AG08395 (cell line): ENCODE measurements at places on chromosomes 5 and 9.

- DNase-seq = peak; percentile 79
These were observed 66.4 kb upstream of the PLPP1 start for GRCh38 chr5:55601204-55601618.

- DNase-seq = no peak
These were observed 12.5 kb upstream of the SHB start for GRCh38 chr9:38081356-38082108.

- DNase-seq = no peak
These were observed 79.6 kb downstream of the NTNG2 start for GRCh38 chr9:132241483-132241839.

- DNase-seq = no peak
These were observed 160.9 kb downstream of the CETN3 start for GRCh38 chr5:90248640-90249039.

DNA sequence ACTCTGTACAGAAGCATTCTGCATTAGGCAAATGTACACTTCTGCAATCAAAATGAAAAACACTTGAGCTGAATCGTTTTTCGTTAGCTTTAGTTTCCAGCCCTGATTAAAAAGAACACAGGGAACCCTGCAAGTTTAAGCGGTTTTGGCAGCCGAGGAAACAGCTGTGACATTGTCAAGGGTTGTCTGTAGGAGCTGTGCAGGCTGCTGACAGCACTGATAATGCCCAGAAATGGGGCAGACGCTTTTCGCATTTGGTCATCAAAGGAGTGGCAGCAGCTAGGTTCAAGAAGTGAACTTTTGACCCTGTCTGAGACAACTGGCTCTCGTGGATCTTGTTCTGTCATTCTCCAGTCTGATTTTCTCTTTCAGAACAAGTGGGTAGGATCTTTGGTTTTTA is 165.6 kb upstream of the CCDC152 start:
- no peak for DNase-seq

DNA sequence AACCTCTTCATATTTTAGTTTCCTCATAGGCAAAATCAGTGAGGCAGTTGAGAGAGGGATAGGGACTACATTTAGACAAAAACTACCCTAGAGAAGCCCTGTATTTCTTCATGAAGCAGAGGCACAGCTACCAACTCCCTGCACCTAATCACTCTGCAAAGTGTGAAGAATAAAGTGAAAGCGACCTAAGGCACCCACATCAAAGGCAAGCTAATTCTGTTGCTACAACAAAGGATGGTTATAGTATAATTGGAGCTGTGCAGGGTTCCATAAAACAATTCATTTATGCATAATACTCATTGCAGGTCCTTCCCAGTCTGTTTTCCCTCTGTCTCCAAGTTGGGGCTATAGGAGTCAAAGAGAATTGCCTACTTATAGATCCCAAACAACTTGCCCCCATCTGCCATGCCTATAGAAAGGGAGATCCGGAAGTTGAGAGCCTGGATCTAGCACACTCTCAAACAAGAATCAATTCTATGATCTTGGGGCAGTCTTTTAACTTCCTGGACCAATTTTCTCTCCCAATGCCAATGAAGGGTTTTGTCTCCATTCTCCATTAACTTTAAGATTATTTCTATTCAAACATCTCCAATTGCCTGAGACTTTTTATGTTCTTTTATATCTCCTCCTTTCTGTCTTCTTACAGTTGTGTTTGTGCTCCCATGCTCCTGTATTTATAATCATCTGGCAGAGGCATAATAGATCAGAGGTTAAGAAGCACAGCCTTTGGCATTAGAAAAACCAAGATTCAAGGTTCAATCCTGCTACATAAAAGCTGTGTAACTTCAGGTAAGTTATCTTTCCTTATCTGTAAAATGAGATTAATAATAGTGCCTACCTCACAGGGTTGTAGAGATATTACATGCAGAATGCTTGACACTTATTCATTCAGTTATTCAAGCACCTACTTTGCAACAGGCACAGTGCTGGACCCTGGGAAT is 56.0 kb upstream of the PTGER4 start:
- DNase-seq = no peak

DNA sequence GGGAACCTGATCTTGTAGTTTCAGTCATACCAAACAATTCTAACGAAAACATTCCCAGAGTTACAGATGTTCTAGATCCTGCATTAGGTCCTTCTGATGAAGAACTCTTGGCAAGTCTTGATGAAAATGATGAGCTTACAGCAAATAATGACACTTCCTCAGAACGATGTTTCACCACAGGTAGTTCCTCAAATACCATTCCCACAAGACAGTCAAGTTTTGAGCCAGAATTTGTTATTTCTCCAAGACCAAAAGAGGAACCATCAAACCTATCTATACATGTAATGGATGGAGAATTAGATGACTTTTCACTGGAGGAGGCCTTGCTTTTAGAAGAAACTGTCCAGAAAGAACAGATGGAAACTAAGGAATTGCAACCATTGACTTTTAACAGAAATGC is 21.0 kb downstream of the RMI1 start:
- no peak for DNase-seq

DNA sequence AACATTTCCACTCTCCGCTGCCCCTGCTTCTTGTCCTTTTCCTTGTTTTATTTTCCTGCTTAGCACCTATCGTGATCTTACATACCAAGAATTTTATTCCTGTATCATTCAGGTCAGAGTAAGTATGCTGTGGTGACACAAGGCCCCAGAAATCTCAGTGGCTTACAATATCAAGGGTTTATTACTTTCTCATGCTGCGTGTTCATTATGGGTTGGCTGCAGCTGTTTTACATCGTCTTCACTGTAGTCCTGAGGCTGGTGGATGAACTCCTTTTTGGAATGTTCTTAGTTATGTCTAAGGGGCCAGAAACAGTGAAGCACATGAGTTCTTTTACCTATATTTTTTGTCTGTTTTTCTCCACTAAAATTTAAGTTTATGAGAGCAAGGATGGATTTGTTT is 51.2 kb downstream of the FCHO2 start:
- no peak for DNase-seq

DNA sequence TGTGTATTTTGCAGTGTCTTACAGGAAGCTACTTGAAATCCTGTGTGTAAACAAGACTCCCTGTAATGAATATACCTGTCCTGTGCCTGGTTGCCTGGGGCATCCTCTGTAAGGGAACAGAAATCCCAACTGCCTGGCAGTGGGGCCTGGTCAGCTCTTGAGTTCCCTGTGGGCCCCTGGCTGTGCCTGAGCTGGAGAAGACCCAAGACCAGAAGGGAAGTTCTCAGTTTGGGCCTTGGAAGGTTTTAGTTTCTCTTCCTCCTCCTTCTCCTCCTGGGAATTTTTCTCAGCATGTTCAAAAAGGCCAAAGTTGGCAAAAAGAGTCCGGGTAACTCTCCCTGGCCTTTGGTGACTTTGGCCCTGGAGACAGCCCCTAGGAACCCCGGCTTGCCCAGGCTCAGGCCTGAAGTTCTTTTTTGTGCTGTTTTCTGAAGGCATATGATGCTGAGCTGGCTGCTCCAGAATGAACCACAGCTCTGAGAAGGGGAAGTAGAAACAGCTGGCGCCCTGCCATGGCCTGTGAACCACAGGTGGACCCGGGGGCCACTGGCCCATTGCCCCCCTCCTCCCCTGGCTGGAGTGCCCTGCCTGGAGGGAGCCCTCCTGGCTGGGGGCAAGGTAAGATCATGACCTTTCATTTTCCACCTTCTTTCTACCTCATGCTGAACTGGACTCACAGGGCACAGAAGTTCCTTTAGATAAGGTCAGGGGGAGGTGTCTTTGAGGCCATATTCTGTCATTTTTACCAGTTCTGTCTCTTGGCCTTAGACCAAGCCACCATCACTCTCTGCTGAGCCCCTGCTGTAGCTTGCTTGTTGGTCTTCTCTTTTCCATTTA is 5.8 kb downstream of the TMEM268 start:
- DNase-seq = no peak

DNA sequence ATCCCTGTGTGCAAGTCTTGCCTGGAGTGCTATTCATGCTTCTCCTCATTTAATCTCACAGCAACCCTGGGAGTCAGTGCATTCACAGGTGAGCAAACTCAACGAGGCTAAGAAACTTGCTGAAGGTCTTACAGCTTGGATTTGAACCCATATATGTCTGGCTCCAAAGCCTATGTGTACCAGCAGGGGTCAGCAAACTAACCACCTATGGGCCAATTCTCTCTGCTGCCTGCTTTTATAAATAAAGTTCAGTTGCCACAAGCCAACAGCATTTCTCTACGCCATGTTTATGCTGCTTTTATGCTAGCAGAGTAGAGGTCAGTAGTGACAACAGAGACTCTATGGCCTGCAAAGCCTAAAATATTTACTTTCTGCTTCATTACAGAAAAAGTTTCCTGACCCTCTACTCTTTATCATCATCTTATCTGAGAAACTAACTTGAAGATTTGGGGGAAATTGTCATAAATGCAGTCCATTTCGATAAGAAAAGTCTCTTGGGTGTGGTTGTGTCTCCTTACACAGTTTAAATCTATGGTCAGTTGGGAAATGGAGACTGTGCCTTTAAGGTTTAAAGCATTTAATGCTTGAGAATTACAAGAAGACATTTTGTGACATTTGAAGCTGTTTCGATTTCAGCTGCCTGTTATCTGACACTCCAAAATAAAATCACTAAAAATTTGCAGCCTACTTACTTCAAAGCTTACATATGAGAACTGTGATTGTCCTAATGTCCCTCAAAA is 137.7 kb downstream of the PRELID2 start:
- peak; percentile 32 for DNase-seq

DNA sequence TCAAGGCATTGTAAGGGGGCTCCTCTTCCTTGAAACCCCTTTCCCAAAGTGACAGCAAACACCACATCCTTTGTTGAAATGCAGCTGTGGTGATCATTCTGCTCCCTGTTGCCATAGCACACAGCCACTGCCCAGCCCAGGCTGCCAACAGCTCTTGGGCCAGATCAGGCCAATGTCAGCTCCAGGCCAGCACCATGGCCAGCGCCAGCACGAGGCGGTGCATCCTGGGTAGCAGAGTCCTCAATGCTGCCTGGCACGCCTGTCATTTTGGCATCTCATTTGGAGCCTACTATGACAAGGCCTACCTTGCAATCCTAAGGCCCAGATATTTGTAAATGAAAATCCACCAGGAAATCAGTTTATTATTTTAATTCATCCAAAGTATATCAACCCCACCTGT is 390.6 kb downstream of the DNAH5 start:
- peak; percentile 31 for DNase-seq

DNA sequence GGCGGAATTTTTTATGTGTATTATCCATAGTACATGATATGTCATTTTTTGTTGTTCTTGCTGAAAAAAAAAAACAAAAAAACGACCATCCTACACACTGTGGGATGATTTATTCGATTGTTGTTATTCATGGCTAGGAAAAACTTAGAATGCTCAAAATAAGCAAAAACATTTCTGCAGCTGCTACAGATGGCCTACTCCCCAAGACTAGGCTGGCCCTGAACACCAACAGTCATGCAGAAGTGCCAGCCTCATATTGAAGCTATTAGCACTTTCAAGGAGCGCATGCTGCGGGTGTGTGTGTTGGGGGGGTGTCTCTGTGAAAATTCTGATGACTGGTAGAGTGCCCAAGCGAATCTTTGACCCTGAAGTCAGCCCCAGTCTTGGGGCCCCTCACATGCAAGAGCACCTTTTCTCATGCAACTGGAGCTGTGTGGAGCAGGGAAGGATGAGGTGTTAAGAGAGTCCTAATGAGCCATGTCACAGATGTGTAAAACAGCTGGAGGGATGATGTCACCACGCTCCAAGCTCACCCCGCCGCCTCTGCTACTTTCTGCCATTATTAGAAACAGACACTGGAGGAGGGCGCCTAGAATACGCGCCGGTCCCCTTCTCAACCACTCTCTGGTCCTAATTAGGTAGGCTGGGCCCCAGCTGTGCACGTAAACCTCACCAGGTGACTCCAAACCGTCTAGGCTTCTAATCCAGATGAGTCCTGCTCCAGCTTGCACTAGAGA is 61.0 kb upstream of the SMIM23 start:
- DNase-seq = peak; percentile 5

- DNase-seq = no peak
These were observed 119.7 kb upstream of the ABCA1 start for GRCh38 chr9:105047742-105048041.

DNA sequence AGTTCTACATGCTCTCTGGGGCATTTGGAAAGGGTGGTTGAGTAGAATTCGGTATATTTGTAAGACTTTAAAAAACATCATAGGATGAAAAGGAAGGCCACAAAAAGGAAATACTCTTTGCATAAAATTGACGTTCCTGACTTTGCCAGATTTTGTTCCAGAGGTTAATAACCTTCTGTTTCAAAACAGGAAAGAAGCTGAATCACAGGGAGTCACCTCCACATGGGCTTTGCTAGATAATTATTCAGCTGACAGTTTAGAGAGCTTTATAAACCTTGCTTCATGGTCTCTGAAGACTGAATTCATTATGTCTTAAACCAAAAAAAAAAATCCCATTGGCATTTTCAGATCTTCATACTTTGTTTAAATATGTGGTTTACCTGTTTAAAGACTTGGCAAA is 203.7 kb downstream of the SEMA6A start:
- no peak for DNase-seq

DNA sequence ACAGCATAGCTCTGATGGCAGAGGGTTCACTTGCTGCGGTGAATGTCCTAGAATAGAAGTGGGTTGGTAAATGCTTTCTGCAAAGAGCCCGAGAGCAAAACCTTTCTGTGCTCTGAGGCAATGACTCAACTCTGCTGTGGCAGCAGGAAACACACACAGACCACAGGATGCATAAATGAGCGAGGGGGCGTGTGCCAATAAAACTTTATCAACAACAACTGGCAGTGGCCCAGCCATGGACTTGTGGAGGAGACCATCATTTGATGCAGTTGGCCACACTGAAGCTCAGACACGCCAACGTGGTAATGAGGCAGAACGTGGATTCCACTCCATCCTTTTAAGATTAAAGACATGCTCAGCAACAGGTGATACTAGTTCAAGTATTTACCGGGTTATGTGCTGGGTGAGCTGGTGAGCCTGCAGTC is 6.8 kb downstream of the MRPL36 start:
- DNase-seq = peak; percentile 35

DNA sequence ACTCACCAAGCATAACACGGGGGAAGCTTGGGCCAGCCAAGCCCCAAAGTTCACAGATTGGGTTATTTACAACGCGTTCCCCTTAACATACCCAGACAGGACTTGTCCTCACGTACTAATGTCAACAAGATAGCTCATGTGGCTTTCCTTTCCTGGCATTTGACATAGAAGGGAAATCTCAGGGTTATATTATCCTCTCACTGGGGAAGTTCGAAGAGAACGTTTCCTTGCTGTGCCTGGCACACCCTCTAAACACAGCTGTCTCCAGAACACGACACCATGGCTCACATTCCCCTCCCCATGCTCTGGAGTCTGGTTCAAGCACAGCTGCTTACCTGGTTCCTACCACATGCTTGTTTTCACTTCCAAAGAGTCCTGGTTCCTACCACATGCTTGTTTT is 46.8 kb upstream of the OTULINL start:
- DNase-seq = no peak

- no peak for DNase-seq
These were observed 138.5 kb downstream of the SPOCK1 start for GRCh38 chr5:137360607-137361006.

DNA sequence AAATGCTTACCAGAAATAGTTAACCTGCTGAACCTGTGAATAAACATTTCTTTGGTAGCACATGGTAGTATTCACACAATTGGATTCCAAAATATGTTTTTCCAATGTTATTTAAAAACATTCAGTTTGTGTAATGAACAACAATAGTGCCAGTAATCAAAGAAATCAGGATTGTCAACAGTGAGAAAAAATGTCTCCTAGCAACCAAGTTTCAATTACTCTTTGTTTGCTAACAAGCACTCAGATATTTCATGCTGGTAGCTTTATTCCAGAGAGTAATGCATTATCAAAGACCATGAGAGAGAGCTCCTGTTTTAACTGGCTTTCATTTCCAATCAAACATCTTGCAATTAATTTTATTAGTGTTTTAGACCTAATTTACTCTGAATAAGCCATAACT is 768.1 kb upstream of the GRAMD2B start:
- no peak for DNase-seq
